ENCODE measurements at places on chromosomes 16 and 17. TPM values are rescaled to one million over a fixed set of nuclear protein-coding genes. Genes with fewer than 3 reads are reported as not detected.
A peak's percentile ranks its signal among the peaks of the same experiment; 100 is the strongest.

- H3K4me3 ChIP-seq, result no peak overlapping the region
- peak overlapping the region; percentile 88 for H3K27ac ChIP-seq
- peaks cover 29% of the 10 kb centered on the region for H3K4me1 ChIP-seq
- H3K36me3 ChIP-seq, result peaks cover 6% of the 10 kb centered on the region
Measured at GRCh38 chr17:27551701-27552248, 79.2 kb upstream of the LGALS9 start.

DNA sequence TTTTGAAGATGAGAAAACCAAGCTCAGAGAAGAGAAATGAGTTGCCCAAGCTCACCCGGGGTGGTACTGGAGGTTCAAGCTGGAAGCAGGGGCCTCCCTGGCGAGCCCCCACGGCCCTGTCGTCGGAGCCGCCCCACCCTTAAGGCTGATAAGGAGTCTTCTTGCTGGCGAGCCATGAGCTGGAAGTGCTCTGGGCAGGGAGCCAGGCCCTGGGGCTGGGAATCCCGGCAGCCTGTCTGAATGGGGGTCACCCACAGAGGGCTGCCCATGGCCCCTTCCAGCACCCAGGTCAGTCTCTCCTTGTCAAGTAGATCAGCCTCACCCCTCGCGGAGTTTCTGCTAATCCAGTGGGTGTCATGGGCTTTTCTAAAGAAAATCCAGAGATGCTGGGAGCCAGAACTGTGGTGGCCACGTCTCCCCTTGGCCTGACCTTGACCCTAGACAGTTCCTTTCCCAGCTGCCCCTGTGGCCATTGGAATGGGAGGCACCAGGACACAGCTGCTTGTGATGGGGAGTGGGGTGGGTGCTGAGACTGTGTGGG lies 1.2 kb upstream of the P2RX1 start:
- H3K27me3 ChIP-seq, result no peaks in the 10 kb centered on the region
- H3K4me1 ChIP-seq, result peaks cover 17% of the 10 kb centered on the region
- H3K36me3 ChIP-seq, result no peaks in the 10 kb centered on the region
- peak; percentile 66 for DNase-seq
- no peak overlapping the region for H3K4me3 ChIP-seq
- H3K27ac ChIP-seq, result no peak overlapping the region

- no peaks in the 10 kb centered on the region for H3K36me3 ChIP-seq
- peaks cover 9% of the 10 kb centered on the region for H3K4me1 ChIP-seq
- no peak overlapping the region for H3K4me3 ChIP-seq
- DNase-seq, result no peak
Measured at GRCh38 chr17:81002409-81003361, 11.0 kb downstream of the CHMP6 start.

DNA sequence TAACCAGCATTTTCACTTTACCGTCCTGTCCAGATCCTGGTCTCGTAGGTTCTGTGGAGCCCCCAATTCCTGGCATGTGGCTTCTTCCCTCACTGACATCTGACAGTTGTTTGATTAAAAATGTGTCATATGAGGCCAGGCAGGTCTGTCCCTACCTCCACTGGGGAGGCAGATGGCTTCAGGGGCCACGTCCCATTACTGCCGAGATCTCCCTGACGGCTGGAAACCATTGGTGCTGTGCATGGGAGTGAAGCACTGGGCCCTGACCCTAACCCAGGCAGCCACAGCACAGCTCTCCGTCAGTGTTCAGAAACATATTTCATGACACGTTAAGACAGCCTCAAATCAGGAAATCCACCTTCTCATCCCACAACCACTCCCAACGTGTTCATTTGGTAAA lies 77.5 kb downstream of the GNAO1 start:
- no peak overlapping the region for H3K4me3 ChIP-seq
- H3K36me3 ChIP-seq, result no peaks in the 10 kb centered on the region
- H3K27me3 ChIP-seq, result no peaks in the 10 kb centered on the region
- H3K27ac ChIP-seq, result no peak overlapping the region

CNGB1 gene
- polyA plus RNA-seq, result not detected

CDC6 gene
- 5.1 TPM for polyA plus RNA-seq

- H3K27me3 ChIP-seq, result no peaks in the 10 kb centered on the region
- DNase-seq, result no peak
- H3K27ac ChIP-seq, result peak overlapping the region; percentile 95
- no peak overlapping the region for H3K4me3 ChIP-seq
- H3K4me1 ChIP-seq, result peaks cover 28% of the 10 kb centered on the region
Measured at GRCh38 chr17:80696456-80696855, 151.8 kb downstream of the RPTOR start.

DNA sequence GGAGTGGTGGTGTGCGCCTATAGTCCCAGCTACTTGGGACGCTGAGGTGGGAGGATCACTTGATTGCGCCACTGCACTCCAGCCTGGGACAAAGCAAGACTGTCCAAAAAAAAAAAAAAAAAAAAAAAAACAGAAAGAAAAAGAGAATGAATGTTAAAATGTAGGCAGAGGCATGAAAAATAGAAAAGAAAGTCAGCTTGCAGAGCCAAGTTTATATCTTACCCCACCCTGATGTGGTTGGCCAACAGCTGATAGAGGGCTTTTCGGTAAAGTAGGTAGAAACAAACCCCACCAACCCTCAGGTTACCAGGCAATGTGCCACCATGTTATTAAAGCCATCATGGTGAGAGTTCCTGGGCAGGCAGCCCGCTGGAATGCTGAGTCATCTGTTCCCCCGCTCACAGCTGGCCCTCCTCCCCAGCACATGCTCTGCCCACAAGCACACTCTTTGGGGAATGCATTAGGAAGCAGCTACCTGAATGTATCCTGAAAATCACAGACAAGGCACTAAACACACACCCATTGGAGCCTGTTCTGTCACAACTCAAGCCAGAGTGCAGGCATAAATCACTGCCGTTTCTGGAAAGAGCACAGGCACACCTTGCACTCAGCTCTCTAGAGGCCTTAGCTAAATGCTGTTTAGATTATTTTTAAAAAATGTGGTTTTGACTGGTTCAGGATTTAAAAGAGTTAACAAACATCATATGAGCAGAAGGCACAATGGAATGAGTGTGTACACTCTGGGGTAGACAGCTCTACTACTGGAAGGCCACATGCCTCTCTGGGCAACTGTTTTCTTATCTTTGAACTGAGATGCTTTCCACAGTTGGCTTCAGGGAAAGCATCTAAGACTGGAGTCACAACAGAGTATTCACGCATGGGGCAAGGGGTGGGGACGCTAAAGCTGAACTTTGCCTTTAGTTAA lies 128.5 kb downstream of the PARN start:
- H3K4me3 ChIP-seq, result no peak overlapping the region
- no peaks in the 10 kb centered on the region for H3K27me3 ChIP-seq
- DNase-seq, result peak; percentile 83
- H3K27ac ChIP-seq, result peak overlapping the region; percentile 73

DNA sequence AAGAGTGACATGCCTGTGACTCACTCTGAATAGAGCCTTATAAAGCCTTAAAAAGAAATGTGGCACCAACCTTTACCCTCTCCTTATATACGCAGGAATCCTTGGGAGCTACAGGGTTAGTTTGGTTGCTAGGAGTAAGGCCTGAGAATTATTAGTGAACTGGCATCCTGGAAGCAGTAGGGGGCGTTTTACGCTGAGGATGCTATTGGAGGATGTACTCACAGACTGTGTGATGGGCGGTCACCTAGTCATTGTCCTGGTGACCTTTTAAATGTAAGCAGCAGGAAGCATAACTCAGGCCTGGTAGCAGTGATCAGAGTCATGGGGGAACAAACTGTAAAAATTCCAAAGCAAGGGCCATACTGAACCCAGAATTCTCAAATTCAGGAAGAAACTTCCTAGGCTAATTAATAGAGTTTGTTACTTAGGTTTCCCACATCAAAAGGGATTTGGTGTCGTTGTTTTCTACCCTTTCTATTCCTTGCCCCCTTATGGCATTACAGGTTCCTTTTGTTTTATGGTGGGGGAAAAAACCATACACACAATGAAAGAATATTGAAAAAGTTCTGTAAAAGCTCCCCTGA lies 153.8 kb downstream of the SNX11 start:
- no peak overlapping the region for H3K4me3 ChIP-seq
- no peaks in the 10 kb centered on the region for H3K36me3 ChIP-seq
- H3K27me3 ChIP-seq, result no peaks in the 10 kb centered on the region
- peak; percentile 23 for DNase-seq

GRCh38 chr16:20995711-20996110 lies 95.1 kb downstream of the LYRM1 start:
- H3K4me3 ChIP-seq, result no peak overlapping the region
- no peaks in the 10 kb centered on the region for H3K4me1 ChIP-seq
- H3K27me3 ChIP-seq, result no peaks in the 10 kb centered on the region
- H3K27ac ChIP-seq, result no peak overlapping the region

DNA sequence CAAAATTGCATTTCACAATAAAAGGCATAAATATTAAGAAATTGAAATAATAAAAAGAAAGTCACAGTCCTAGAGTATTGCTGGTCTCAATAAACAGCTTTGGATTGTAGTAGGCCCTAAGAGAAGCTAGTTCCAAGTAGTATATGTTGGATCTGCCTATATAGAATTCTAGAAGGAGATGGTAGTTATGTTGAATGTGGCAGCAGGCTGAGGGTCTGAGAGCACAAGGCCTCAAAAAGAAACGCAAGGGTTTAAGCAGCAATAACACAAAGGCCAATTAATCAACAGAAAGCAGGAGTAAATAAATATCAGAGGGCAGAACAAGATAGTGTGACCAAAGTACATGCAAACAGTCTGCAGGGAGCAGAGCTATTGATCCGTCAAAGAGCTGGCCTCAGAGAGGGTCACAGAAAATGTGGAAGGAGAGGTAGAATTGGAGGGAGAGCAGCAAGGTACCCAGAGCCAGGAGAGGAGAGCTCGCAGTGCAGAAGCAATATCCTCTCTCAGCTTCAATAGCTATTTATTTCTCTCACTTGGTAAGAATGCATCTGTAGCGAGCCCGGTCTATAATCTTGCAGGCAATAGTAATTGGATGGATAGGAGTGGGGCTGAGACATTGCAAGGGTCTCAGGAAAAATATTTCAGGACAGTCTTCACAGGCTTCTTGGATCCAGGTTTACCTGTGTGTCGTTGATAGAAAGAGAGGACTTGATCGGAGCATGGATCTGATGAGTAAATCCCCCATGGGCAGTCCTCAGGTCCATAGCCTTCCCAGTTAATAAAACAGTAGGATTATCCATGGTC lies 25.1 kb upstream of the MED13 start:
- peaks cover 3% of the 10 kb centered on the region for H3K4me1 ChIP-seq
- DNase-seq, result no peak
- no peaks in the 10 kb centered on the region for H3K27me3 ChIP-seq
- no peak overlapping the region for H3K27ac ChIP-seq

GRCh38 chr16:80623376-80623775 lies 82.6 kb downstream of the DYNLRB2 start:
- H3K27me3 ChIP-seq, result no peaks in the 10 kb centered on the region
- no peaks in the 10 kb centered on the region for H3K36me3 ChIP-seq
- H3K27ac ChIP-seq, result no peak overlapping the region
- H3K4me1 ChIP-seq, result no peaks in the 10 kb centered on the region
- DNase-seq, result peak; percentile 2

DNA sequence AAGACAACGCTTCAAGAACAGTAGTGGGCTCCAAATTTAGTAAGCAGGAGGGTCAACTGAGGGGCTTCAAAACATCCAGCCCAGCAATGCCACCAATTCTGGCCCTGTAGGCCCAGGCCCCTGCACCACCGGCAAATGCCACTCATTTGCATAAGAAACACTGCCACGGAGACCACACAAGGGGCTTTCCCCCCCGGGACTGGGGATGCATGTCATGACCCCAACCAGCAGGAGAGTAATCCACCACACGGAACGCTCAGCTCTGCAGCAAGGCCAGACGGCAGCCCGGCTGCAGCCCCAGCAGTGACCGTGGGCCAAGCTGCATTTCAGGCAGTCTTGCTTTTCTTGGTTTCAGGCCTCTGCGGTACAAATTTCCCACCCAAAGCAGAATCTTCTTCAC lies 14.1 kb downstream of the TMEM11 start:
- no peaks in the 10 kb centered on the region for H3K36me3 ChIP-seq
- H3K4me3 ChIP-seq, result no peak overlapping the region
- H3K27ac ChIP-seq, result no peak overlapping the region

GRCh38 chr16:14629612-14629918 lies 495 bp downstream of the PARN start:
- peak overlapping the region; percentile 94 for H3K27ac ChIP-seq
- H3K27me3 ChIP-seq, result no peaks in the 10 kb centered on the region
- H3K36me3 ChIP-seq, result no peaks in the 10 kb centered on the region

DNA sequence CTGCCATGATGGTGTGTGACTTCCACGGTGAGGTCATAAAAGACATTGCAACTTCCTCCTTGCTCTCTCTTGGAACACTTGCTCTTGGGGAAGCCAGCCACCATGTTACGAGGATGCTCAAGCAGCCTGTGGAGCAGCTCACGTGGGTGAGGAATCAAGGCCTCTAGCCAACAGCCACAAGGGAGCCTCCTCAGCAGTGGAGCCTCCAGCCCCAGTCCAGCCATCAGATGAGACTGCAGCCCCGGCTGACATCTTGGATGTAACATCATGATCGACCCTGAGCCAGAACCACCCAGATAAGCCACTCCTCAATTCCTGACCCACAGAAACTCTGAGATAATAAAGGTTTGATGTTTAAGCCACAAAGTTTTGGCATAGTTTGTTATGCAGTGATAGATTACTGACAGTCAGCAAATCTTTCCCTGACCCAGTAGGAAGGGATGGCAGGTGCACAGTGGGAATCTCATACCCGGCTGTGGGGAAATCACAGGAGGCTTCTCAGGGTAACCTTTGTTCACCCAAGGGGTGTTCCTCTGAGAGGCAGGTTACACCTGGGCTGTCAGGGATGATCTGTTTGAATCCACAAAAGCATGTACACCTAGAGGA lies 23.3 kb upstream of the GINS2 start:
- no peaks in the 10 kb centered on the region for H3K36me3 ChIP-seq
- peaks cover 12% of the 10 kb centered on the region for H3K4me1 ChIP-seq
- no peak for DNase-seq
- peaks cover 4% of the 10 kb centered on the region for H3K27me3 ChIP-seq
- H3K4me3 ChIP-seq, result no peak overlapping the region

DNA sequence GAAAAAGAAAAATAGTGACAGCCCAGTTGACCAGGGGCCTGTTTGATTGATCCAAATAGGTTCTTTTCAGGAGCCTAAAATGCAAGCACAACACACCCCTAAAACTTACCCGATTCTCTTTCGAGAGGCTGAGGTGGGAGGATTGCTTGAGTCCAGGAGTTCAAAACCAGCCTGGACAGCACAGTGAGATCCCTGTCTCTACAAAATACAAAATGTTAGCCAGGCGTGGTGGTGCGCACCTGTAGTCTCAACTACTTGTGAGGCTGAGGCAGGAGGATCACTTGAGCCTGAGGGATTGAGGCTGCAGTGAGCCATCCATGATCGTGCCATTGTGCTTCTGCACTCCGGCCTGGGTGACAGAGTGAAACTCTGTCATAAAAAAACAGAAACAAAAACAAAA lies 1.5 kb upstream of the KIF19 start:
- no peaks in the 10 kb centered on the region for H3K36me3 ChIP-seq
- no peaks in the 10 kb centered on the region for H3K4me1 ChIP-seq
- H3K4me3 ChIP-seq, result no peak overlapping the region
- DNase-seq, result no peak
- no peak overlapping the region for H3K27ac ChIP-seq
- H3K27me3 ChIP-seq, result peaks cover 33% of the 10 kb centered on the region

GRCh38 chr16:88760424-88761142 lies 24.4 kb downstream of the PIEZO1 start:
- H3K36me3 ChIP-seq, result no peaks in the 10 kb centered on the region
- no peak overlapping the region for H3K4me3 ChIP-seq
- H3K4me1 ChIP-seq, result peaks cover 39% of the 10 kb centered on the region
- DNase-seq, result no peak
- peak overlapping the region; percentile 23 for H3K27ac ChIP-seq
